Motor neuron (in vitro differentiated cells): ENCODE measurements at places on chromosomes 13 and 19. TPM values are rescaled to one million over a fixed set of nuclear protein-coding genes. Genes with fewer than 3 reads are reported as not detected.

- ATAC-seq: peak; percentile 69
Observed at GRCh38 chr13:29323954-29324353, 271.5 kb downstream of the SLC7A1 start.

- no peak for ATAC-seq
Observed at GRCh38 chr19:56508290-56508778, 679 bp downstream of the ZNF471 start.

- no peak for ATAC-seq
Observed at GRCh38 chr19:7348587-7349230, at the start of gene ARHGEF18. TSS of gene ARHGEF18 (plus strand) at chr19:7348937. CDS start at chr19:7362891, 13,954 bp downstream.

CD33 gene
- 0.17 and 0.18 TPM in 2 replicates for total RNA-seq

ZNF865 gene
- 2.8 and 2.9 TPM in 2 replicates for total RNA-seq

ZNF470 gene
- 0.71 and 1.4 TPM in 2 replicates for total RNA-seq

TMEM150B gene
- not detected in 2 replicates for total RNA-seq
